ENCODE measurements at places on chromosomes 5 and 9.
A peak's percentile ranks its signal among the peaks of the same experiment; 100 is the strongest.

GRCh38 chr5:76450054-76450453 lies 47.0 kb downstream of the IQGAP2 start:
- DNase-seq: no peak

DNA sequence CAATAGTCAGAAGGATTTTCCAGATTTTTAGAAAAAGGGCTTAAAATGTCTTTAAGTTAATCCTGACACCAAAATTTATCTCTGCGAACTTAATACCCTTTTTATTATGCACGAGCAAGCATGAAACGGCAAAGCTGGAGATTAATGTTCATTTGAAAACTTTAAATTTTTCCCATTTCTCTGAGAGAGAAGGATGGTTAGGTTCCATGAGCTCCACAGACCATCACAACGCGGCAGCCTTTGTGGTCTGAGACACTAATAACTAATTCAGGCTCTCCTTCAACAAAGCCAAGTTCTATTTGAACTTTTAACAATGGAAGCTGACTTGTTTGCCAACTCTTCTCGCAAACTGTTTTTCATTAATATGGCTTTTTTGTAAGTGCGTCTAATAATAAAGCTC lies 94.7 kb downstream of the MYO10 start:
- DNase-seq: no peak

GRCh38 chr5:174550026-174550425 lies 174.4 kb upstream of the MSX2 start:
- no peak for DNase-seq

DNA sequence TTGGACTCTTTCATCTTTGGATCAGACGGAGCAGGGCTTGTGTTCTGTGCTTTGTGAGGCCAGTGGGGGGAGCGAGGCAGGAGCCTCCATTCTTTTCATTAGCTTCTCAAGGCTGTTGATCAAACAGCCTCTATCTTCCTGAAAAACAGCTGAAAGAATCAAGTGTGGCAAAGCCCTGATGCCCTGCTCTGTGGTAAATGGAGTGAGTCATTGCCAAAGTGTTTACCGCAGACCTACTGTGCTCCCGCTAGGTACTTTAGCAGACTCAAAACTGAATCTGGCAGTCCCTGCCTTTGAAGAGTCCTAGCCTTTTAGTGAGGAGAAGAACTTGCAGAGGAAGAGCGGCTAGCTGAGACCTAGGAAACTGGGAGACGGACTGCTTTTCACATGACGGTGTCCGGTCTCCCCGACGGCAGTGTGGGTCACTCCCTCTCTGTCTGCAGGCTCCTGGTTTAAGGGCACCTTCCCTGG lies 3.3 kb downstream of the ANKRD33B start:
- DNase-seq: no peak

DNA sequence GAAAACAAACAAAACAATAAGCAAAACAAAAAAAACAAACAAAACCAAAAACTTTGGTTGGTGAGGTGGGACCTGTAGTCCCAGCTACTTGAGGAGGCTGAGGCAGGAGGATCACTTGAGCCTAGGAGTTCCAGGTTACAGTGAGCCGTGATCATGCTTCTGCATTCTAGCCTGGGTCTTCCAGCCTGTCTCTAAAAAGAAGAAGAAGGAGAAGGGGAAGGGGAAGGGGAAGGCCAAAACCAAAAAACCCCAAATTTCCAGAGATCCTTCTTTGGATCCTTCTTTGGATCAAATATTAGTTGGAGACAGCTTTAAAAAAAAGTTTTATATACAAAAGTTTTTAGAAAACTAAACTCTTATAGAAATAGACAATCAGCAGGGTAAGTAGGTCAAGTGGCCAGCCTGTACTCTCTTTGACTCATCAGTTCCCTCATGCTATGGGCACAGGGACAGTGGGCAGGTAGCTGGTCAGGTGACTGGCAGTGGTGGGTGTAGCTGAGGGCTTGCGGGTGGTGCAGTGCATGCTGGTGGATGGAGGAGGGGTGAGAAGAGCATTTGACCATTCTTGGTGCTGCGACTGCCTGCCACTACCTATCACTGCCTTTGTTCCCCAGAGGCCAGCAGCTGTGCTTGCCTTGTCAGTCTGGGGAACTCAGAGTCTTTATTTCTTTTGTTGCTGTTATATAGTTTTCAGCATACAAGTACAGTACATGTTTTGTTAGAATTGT lies 12.6 kb downstream of the RCL1 start:
- DNase-seq: no peak

GRCh38 chr5:126368239-126368812 lies 54.9 kb upstream of the GRAMD2B start:
- no peak for DNase-seq

DNA sequence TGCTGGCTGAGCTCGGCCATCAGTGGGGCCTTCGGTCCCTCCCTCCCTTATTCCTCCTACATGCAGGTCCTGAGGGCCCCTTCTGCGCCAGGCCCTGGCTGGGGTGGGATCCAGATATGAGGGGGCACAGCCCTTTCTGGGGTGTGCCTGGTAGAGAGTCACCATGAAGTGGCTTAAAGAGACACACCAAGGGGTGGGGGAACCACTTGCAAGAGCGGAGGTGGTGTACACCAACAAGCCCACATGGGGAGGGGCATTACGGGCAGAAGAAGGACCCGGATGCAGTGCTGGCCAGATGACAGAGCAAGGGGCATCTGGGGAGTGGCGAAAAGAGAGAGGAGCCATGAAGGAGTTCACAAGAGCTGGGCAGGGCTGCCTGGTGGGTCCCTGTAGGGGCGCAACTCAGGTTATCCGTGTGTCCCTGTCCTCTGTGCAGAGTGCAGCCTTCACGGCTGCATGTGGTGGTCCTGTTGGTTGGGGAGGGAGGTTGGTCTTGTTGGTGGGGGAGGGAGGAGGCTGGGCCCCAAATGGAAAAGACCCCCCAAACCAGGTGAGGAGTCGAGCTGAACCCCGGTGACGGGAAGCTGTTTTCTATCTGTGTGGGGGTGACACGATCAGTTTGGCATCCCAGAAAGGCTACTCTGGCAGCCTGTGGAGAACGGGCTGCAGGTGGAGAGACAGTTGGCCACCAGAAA lies 158.1 kb downstream of the DAB2IP start:
- DNase-seq: no peak

GRCh38 chr5:109299557-109299956 lies 110.2 kb downstream of the PJA2 start:
- DNase-seq: no peak

DNA sequence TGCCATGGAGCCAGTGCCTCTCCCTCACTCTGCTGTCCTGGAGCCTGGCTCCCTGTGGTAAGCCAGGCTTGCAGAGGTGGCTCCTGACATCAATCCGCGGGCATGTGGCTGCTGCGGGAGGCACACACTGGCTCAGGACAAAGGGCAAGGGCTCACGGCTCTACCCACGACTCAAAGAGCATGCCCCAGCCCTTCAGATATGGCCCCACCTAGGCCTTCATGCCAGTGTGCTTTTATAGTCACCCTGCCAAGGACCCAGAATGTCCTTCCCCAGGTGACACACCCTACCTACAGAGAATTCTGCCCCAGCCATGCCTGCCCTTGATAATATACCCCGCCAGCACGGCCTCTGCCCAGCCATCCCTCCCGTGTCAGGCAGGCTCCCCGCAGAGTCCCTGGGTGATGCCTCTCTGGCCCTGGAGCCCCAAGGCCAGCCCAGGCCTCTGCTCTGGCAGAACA lies 1.6 kb downstream of the MGAT4B start:
- no peak for DNase-seq

- no peak for DNase-seq
Measured at GRCh38 chr9:30172206-30172605, 2212.2 kb upstream of the ACO1 start.

GRCh38 chr5:17398431-17398830 lies 99.6 kb upstream of the TAF11L2 start:
- DNase-seq: no peak

GRCh38 chr5:56095579-56096102 lies 100.9 kb upstream of the IL6ST start:
- no peak for DNase-seq

GRCh38 chr9:87711857-87712800 lies 13.8 kb upstream of the CTSL start:
- DNase-seq: no peak

GRCh38 chr5:41748631-41749030 lies 121.6 kb downstream of the OXCT1 start:
- no peak for DNase-seq

DNA sequence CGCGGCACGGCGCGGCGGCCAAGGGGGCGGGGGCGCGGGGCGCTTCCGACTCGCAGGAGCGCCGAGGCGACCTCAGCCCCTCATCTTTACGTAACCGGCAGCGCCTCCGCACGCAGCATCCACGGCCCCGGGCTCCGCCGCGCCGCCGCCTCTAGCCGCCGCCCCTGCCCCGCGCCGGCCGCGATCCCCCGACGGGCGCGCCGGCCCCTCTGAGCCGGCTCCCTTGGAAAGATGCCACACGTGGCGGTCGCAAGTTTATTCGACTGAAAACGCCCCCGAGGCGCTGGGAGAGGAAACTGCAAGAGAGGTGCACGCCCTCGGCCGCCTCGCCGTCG lies 1.0 kb downstream of the KLF9 start:
- DNase-seq: no peak

- no peak for DNase-seq
Measured at GRCh38 chr9:130660683-130661450, 3.5 kb upstream of the PRDM12 start.

- DNase-seq: no peak
Measured at GRCh38 chr9:86639287-86639686, 285.1 kb upstream of the TUT7 start.

- no peak for DNase-seq
Measured at GRCh38 chr5:76180814-76181805, 97.9 kb downstream of the SV2C start.

GRCh38 chr9:134026581-134026980 lies 1.3 kb downstream of the BRD3OS start:
- DNase-seq: no peak

DNA sequence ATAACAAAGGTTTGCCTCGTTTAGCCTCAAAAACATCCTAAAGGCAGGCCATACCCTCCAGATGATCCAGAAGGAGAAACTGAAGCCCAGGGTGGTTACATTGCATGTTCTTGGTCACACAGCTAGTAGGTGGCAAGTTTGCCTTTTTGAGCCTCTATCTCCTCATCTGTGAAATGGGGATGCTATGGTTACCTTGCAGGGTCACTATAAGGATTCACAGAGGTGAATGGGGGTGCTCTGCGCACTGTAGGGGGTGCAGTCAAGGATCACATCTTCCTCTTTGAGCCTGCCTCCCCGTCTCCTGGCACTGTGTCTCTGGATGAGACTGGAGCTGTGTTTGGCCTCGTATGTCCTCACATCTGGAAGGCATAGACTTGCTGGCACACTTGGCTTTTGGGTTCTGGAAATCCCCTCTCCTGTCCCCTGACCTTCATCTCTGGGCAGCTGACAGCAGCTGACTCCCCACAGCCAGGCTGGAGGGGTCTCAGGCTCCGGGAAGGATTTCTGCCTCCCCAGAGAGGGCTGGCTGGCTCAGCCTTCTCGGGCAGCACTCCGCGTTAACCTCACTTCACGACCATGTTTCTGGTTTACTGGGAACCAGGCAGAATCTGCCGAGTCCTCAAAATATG lies 167.7 kb downstream of the RGS3 start:
- DNase-seq: no peak

DNA sequence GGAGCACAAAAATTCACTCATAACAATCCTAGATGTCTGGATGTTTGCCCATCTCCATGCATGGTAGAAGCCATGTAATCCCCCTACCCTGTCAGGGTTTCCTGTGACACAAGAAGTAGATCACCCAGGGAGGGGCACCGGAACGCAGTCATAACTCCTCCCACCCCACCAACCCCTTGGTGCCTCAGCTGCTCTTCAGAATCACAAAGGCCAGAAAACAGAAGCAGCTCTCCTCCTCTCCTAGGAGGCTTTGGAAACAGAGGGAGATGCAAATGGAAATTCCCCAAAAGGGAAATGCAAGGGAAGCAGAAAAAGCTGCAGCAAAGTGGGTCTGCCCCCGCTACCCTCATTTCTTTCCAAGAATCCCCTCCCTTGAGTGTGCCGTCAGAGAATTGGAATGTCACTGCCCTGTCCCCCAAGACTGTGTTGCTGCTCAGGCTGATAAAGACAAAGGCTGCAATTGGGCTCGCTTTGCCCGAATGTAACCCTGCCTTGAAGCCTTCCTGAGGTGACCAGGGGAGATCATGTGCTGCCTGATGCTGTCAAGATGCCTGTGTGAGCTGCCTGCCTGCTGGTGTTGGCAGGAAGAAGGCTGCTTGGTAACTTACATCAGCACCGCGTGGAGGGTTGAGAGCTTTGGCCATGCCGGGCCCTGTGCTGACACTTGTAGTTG lies 65.5 kb upstream of the ABCA1 start:
- peak; percentile 75 for DNase-seq

- no peak for DNase-seq
Measured at GRCh38 chr5:153792305-153792704, 246.4 kb downstream of the FAM114A2 start.

DNA sequence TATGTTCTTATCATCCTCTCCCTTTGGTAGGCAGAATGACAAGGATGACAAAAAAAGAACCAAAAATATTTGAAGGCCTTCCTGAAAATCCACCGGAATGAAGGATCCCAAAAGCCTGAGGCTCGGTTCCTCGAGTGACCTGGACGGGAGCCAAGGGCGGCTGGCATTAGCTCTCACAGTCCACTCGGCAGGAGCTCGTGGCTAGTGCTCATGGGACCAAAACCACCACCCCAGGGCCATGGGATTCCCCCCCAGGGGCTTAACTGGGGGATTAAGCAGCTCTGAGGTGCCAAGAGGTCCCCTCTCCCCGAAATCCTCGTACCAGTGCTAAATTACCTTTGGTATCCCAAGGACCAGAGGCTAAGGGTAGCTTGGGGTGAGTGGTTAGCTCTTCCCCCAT lies 586 bp upstream of the PDZD2 start:
- no peak for DNase-seq

GRCh38 chr9:123081824-123082223 lies 48.4 kb downstream of the GPR21 start:
- DNase-seq: no peak

DNA sequence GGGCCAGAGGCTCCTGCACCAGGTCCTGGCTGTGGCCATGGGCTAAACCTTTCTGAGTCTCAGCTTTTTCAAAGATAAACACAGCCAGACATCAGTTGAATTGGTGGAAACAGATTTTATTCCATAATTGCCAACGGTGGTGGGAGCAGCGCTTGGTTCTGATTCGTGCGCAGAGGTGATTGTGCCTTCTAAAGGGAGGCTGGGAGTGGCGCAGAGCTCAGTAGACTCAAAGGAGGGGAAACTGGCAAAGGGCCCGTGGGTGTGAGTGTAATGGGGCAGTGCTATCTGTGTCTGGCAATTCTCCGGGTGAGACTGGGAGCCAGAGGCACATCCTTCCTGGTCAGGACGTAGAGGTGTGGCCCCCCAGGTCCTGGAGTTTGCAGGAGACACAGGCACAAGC lies 169.4 kb upstream of the PPP1R26 start:
- DNase-seq: no peak

GRCh38 chr9:121196389-121196788 lies 5.3 kb downstream of the RAB14 start:
- DNase-seq: no peak

- no peak for DNase-seq
Measured at GRCh38 chr5:160635046-160635445, 213.4 kb downstream of the PTTG1 start.

GRCh38 chr5:10501554-10502075 lies 59.9 kb downstream of the ROPN1L start:
- no peak for DNase-seq
